ENCODE measurements at places on chromosomes 6 and 20. TPM values are rescaled to one million over a fixed set of nuclear protein-coding genes. Genes with fewer than 3 reads are reported as not detected.

The TRDN gene
- 3.1 TPM for polyA plus RNA-seq

The TRIM40 gene
- not detected for polyA plus RNA-seq

The TSHZ2 gene
- polyA plus RNA-seq = 13.9 TPM

The ATG5 gene
- 49.6 TPM for polyA plus RNA-seq

The GHRH gene
- not detected for polyA plus RNA-seq
